ENCODE measurements at places on chromosomes 12 and 14.
A peak's percentile ranks its signal among the peaks of the same experiment; 100 is the strongest.

DNA sequence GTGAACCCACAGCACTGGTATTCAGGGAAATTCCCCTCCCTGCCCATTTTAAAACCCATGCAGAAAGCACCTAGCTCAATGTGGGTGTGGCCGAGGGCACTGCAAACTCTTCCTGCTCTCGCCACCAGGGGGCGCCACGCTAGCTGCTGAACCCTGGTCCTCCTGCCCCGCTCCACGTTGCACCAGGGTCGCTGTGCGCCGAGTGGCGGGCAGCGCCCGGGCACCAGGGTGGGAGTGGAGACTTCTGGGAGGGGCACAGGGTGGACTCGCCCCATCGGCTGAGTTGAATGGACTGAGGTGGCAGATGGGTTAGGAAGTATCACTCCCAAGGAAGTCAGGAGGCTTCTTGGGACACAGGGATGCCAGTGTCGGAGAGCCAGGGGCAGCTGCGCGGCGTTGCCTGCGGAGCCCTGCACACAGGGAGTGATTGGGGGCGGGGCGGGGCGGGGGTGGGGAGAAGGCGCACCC lies 48.1 kb upstream of the BCL11B start:
- peak; percentile 72 for DNase-seq

DNA sequence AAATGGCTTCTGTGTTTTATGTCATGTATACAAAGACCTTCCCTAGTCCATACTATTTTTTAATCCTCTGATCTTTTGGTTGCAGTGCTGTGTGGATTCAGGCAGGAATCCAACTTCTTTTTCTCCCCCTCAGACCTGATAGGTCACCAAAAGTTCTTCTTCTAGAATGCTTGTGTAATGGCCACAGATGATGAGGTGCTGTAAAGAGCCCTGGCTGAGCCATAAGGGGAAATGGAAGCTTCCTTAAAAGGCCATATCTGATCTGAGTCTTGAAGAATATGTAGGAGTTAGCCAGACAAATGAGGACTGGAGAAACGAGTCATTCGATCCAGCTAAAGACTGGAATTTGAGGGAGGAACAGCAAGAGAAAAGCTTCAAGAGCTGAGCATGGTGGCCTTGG lies 353.9 kb downstream of the PCNX1 start:
- DNase-seq: no peak

GRCh38 chr12:122064780-122065588 lies 13.6 kb upstream of the MLXIP start:
- no peak for DNase-seq

DNA sequence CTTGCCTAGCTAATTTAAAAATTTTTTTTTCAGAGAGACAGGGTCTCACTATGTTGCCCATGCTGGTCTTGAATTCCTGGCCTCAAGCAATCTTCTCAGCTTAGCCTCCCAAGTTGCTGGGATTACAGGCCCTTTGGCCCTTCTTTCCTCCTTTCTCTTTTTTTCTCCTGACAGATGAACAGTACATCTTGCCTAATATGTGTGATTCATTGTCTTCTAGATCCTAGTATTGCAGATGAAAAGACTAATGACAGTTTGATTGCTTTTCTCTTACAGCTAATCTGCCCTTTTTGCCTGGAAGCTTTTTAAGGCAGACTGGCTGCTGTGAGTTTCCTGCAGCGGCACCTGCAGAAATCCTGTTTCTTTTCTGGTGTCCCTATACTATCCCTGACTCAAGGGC lies 12.0 kb downstream of the DEPDC4 start:
- no peak for DNase-seq

GRCh38 chr14:55427439-55427838 lies 13.0 kb downstream of the TBPL2 start:
- DNase-seq: no peak

DNA sequence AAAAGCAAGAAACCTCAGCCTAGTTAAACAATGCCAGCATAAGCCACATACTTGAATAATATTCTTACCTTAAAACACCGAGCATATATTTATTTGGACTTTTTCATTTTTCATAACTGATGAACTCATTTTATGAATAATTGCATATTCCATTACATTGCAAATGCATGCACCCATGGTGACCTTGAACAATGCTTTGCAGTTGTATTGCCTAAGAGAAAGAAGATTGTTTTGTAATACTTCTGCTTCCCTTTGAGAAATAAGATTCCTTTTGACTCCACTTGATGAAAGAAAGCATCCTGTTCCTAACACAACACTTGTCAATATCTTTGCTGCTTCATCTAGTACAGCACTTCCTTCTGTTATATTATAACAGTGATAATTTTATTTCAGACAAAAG lies 1182.2 kb downstream of the FLRT2 start:
- no peak for DNase-seq

GRCh38 chr14:72644758-72645489 lies 249.0 kb downstream of the DPF3 start:
- no peak for DNase-seq

DNA sequence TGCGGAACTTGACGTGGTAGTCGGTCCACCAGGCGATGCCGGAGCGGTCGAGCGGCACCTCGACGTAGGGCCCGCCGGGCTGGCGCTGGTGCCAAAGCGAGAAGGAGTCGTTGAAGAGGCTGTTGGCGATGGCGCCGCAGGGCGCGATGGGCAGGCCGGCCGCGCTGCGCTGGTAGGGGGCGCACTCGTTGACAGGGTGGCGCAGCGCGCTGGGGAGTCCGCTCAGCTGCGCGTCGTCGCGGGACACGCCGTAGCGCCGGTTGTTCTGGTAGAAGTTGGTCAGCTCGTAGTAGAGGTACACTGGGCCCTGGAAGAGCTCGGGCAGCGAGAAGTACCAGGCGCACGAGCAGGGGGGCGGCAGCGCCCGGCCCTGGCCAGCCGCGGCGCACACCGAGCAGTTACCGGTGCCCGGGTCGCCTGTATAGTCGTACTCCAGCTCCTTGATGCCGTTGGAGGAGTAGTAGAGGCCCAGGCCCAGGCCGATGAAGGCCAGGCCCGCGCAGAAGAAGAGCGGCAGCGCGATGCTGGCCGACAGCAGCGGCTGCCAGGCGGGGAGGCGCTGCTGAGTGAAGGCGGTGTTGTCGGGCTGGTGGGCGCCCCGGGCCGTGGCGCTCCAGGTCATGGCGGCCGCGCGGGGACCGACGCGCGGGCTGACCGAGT lies 482 bp downstream of the TMEM30B start:
- DNase-seq: peak; percentile 22

DNA sequence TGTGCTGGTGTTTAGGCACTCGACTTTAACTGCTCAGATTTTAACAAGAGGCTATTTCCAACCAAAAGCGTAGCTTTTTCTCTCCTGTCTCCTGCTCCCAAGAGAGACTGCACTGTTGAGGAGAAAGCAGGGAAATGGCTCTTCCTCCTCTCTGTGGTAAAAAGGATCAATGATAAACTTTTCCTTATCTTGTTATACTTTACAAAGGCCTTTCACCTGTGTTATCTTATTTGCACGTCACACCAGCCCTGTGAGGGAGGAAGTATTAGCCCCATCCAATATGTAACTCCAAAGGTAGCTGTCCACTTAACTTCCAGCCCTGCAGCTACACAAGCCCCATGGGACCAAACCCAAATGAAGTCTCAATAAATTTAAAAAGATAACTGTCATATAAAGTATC lies 32.9 kb upstream of the ZFP36L1 start:
- DNase-seq: no peak

DNA sequence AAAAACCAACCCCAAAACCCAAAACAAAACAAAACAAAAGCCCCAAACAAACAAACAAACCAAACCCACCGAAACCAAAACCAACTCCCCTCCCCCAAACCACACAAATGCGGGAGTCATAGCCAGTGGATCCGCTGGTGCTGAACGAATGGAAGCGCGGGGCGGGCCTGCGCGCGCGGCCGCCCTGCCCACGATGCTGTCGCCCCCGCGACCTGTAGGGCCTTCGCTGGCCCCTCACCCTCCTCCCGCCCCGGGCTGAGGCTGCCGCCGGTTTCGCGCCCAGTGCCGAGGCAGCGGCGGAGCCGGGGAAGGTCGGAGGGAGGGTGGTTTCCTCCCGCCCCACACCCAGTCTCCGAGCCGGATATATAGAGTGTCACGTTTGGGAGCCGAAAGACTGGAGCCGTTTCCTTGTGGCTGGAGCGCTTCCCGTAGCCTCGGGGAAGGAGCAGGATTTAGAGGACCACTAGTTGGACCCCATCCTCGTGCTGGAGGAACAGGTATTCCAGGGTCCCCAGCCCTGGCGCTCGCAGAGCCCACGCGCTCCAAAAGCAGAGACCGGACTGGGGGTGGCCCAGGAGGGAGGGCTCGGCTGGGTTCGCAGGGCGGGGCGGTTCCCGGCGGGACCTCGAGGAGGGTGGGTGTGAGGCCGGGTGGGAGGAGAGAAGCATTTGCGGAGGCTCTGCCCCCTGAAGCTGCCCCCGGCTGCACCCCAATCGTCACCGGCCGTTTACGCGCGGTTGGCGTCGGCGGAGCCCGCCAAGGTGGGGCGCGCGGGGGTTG lies at the start of gene FAR2:
TSS of gene FAR2 (plus strand) at position 368 of the 780 bp plus-strand sequence. CDS start 121,172 bp downstream, outside the sequence.
- peak; percentile 32 for DNase-seq

DNA sequence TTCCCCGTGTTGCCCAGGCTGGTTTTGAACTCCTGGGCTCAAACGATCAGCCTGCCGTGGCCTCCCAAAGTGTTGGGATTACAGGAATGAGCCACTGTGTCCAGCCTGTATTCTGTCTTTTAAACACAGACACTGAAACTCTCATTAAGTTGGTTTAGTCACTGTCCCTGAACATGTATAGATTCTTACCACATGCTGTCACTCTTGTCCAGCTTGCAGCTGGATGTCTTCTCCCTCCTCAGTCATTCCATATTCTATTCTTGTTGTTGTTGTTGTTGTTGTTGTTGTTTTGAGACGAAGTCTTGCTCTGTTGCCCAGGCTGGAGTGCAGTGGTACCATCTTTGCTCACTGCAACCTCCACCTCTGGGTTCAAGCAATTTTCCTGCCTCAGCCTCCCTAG lies 12.3 kb upstream of the ATP5MC2 start:
- DNase-seq: no peak

- no peak for DNase-seq
Observed at GRCh38 chr12:122872815-122873361, 23.0 kb downstream of the VPS37B start.

- no peak for DNase-seq
Observed at GRCh38 chr12:103798586-103798985, 42.4 kb downstream of the NT5DC3 start.

DNA sequence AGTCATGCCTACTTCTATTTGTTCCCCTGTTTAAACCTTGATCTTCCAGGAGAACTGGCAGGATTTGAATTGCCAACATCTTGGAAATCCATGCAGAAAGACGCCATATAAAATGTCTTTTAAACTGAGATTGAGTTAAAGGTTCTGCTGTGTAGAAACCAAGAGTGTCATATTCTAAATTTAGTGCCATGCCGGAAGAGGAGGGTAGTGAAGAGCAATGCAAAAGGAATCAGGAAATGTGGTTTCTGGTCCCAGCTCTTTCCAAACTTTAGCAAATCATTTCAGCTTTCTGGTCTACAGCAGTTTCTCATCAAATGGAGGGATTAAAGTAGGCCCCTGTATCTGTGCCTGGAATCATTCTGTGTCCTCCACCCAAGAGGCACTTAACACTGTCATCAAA lies 85.7 kb downstream of the BTG1 start:
- DNase-seq: no peak

GRCh38 chr14:64965356-64966000 lies 6.7 kb downstream of the RAB15 start:
- no peak for DNase-seq

GRCh38 chr12:57215668-57216013 lies 953 bp upstream of the NXPH4 start:
- DNase-seq: no peak

DNA sequence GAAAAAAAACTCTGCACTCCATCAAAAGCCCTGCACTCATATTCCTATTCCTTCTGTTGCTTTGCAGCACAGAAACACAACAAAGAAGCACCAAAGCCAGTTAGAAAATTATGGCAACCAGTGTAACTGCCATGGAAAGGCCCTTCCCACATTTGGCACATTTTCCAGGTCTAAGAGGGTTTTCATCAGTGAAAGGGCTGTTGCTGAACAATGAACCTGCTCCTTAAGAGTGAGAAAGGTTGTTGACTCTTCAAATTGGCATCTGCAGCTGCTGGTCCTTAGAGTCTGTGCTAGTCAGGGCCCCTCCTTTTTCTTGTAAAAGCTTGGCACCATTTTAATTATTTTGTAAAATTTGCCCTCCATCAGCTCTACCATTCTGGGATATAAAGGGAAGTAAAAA lies 378.7 kb upstream of the KITLG start:
- no peak for DNase-seq

GRCh38 chr12:116187151-116187511 lies 90.4 kb downstream of the MED13L start:
- DNase-seq: no peak

DNA sequence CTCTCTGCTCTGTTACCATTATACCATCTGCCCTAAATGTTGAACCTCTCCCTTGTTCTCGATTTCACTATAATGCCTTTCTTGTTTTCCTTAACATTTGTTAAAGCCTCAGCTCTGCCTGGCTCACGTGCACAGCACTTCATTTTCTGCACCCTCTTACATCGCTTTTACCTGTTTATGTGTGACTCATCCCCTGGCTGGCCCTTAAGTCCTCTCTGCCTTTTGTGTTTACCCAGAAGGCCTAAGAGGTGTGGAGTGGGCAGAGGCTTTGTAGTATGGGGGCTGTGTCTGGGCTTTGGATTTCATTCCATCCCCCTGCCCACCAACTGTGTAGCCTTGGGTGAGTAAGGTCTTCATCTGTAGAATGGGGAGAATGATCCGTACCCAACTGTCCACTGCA lies 36.5 kb downstream of the UBE3B start:
- no peak for DNase-seq

- no peak for DNase-seq
Observed at GRCh38 chr12:131370321-131370720, 340.6 kb upstream of the SFSWAP start.

- no peak for DNase-seq
Observed at GRCh38 chr12:14828892-14829291, 14.4 kb downstream of the ART4 start.

DNA sequence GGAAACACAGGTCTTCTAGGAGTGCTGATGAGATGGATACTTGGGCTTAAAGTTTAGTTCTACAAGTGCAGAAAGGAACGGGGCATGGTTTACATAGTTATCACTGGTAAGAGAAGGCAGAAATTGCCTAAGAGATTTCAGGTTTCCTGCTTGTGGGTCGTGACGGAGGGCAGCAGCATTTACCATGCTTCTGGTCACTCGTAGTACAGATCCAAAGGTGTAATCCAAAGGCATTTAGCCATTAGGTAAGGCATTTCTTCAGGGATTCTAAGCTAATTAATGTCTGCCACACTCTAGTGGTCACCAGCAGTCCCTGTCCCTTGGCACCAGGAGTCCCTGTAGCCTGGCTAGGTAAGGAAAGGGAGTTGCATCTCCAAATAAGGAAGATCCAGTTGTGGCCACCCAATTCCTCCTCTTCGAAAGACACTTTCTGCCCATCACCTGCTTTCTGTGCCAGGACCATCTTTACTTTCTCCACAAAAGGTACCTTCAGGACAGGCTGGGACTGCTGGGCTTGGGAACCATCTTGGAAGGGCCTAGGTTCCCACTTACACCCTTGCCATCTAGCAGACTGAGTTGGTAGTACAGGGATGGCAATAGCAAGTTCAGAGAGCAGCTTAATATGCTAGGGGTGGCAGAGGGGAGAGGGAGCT lies 1.5 kb downstream of the GSTZ1 start:
- DNase-seq: no peak

Data from GM12892 (cell line).